ENCODE measurements at places on chromosomes 13 and 19.

DNA sequence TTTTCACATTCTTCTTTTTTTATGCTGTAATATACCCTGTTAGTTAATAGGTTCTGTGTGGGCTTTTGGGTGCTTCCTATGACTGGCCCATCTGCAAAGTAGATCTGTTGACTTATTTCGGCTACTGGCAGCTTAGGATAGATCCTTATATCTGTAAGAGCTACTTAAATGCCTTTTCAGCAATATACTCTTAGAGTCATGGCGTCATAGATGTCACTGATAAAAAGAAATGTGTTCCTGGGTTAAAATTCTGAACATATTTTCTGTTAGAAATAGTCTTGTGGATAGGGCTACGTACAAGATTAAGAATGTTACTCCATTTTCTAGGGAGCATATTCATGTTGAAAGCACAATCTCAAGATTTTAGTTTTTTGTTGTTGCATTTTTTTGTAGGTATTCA is 4.7 kb downstream of the AKAP11 start:
- no peak for DNase-seq

DNA sequence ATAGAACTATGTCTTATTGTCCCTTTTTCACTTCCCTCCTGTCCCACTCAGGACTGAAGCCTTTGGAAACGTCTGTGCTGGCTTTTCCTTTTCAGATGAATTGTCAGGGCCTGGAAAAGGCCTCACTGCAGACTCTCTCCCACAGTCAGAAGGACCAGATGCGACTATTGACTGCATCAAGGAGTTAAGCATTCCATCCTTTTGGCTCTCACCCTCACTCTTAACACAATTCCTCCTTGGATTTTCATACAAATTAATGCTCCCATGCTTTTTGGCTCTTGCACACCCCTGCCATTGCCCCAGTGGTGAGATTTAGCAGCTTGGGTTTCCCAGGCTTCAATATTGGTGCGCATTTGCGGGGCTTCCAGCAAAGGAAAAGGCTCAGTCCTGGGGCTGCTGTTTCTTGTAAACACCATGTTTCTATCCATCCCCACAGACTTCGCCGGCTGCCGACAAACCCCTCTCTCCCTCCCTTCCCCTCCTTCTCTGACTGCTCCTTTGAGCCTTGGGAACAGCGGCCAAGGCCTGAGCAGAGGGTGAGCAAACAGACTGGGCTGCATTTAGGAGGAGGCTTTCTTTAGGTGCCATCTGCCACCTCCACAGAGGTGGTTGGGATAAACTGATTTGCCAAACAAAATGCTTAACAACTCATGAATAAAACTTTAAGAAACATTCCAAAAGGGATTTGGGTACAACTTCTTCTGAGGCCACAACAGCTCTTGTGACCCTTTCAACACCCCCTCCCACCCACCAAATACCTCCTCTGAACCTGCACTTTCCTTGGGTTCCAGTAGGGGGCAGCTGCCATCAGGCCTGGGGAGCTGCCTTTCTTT is 48.6 kb upstream of the PCDH8 start:
- DNase-seq, result peak; percentile 71

- DNase-seq, result no peak
Observed at GRCh38 chr13:40589285-40590109, 76.9 kb downstream of the FOXO1 start.

DNA sequence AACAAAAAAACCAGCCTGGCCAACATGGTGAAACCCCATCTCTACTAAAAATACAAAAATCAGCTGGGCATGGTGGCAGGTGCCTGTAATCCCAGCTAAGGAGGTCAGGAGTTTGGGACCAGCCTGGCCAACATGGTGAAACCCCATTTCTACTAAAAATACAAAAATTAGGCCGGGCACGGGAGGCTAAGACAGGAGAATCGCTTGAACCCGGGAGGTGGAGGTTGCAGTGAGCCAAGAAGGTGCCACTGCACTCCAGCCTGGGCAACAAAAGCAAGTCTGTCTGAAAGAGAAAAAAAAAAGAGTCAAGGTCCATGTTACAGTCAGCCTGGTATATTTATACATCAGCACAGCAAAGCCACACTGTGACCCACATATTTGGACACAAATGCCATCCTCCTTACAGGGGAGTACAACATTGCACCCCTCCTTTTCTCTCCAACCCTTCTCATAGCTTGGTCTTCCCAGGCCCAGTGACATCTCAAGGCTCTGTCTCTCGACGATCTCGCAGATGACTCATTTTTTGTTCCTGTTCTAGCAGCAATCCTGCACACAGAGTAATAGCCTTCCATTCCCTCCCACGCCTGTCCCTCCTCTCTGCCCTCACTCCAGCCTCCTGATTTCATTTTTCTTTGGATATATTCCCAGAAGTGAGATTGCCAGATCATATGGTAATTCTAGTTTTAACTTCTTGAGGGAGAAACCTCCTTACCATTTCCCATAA is 21.0 kb upstream of the DPP9 start:
- no peak for DNase-seq

GRCh38 chr19:4547303-4548237 is 7.7 kb upstream of the LRG1 start:
- DNase-seq, result peak; percentile 67

GRCh38 chr19:58579473-58580142 is 6.5 kb upstream of the MZF1 start:
- DNase-seq, result no peak

DNA sequence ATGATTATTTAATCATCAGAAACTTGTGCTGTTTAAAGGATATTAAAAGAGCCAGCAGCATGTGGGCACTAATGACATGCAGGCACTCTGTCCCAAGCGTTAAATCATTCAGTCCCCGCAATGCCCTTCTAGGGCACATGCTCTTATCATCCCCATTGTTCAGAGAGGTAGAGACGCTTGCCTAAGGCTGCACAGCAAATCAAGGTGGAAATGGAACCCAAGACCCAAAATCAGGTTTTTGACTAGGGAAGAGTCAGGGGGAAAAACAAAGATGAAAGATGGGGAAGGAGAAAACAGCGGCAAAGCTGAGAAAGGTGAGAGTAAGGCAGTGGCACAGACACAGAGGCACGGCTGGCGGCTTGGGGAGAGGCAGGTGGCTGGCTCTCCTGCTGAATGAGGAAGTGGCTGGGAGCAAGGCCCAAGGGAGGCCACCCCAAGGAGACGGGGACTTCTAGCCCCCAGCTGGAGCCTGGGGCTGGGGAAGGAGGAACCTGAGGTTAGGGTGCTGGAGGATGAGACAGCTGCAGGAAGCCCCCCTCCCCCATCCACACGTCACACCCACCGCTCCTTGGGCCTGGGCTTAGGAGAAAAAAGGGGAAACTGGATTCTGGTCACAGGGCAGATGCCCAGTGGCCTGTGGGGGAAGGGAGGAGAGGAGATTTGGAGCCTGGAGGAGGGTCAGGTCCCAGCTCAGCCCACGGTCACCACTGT is 1.0 kb upstream of the TYROBP start:
- DNase-seq, result peak; percentile 95

- DNase-seq, result no peak
Observed at GRCh38 chr13:114095486-114095885, 36.9 kb downstream of the RASA3 start.

DNA sequence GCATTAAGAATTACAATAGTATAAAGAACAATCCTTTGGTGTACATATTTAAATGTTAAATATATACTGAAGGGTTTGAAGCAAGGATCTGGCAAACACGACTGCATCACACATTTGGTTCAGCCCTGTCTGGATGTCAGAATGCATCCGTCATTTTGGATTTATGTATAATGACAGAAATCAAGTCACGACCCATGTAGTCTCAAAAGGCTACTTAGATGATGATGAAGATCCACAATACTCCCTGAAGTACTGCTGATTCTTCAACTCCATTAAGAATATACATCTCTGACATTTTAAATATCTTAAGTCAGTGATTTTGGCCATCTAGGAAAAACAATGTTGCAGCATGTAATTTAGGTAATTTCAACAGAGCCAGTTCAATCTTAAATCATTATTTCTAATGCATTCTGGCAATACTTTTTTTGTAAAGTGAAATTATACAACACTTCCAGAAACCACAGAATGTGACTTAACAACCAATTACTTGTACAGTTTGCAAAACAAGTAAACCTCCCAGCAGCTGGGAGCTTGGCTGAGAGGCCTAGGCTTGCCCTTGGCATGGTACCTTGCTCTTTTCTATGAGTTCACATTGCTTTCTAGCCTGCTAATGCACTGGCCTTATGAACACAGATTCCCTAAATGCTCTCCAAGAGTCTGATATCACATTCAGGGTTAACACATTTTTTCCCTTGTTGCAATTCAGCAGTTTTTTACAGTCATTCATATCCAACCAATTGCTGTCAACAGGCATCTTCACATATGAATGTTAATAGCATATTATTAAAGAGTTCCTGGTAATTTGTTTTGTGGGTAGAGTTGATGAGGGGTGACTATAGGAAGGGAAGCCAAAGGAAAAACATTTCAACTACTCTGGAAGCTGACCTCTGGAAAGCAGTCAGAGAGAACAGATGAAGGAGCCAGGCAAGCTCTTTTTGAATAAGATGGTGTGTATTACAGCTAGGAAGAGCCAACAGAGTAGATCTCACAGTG is 175.2 kb downstream of the ENOX1 start:
- no peak for DNase-seq

DNA sequence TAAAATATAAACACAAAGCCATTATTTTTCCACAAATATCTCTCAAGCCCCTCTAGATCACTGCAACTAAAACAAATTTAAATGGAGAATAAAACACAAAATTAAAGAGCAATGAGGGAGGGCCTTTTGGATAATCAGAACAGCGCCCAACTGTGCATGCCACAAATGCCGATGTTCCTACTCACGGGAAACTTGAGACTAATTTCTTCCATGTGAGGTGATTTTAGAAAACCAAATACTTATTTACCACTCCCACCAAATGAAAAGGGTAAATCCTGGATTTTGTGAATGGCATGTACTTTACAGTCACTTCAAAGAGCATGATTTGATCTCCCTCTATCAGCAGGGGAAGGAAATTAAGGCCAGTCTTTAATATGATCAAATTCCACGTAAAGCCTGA is 74.8 kb downstream of the SLC7A1 start:
- DNase-seq, result no peak

- DNase-seq, result no peak
Observed at GRCh38 chr13:100179276-100179675, 90.4 kb downstream of the PCCA start.

DNA sequence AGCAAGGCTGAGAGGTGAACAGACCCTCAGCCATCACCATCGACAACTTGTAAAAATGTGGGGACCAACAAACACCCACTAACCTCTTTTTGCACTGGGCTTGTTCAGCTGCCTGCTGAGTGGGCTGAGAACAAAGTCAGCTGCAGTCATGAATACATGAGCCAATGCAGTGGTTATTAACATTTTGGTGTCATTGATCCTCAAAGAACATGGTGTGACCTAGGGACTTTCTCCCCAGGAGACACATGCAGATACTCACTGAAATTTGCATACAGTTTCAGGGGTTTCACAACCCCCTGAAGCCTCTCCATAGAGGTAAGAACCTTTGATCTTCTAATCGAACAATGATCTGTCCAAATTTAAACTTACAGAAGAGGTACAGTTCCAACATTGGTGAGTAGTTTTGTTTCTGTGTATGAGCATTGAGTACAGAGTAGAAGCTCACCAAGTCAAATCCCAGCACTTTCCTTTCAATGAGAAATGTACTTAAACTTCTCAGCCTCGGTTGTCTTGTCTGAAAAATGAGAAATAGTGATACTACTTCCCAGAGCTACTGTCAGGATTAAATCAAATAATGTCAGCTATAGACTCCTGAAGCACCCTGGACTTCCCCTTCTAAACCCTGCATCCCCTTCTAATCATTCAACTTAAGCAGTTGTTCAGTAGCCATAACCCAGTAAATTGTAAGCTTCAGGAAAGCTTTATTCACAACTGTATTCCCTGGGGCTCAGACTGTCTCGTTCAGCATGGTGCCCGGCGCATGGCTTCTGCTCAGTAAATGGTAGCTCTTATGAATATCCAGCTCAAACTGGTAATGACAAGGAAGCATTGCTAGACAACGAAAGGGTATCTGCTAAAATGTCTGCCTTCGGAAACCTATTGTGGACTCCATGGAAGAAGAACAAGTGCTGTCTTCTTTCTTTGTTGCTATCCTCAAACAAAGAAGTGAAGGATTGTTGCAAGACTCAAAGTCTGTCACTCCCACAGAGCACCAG is 148.7 kb downstream of the FOXO1 start:
- DNase-seq, result no peak

DNA sequence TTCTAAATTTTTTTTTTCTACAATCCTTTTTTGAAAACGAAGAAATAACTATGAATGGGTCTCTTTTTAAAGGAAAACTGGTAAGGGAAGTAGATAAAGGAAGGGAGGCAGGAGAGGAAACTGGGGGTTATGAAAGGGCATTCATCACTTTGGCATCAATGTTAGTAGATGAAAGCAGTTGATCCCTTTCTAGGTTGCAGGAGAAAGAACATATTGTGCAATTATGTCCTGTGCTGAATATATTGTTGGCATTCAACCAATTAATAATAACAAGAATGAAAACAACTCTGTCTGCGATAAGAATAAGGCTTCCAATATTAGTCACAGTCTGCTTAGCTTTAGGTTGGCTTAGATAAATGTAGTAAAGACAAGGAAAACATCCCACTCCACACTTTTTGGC is 796.8 kb upstream of the KLHL1 start:
- DNase-seq, result no peak

GRCh38 chr13:100040196-100040595 is 48.7 kb upstream of the PCCA start:
- DNase-seq, result no peak

DNA sequence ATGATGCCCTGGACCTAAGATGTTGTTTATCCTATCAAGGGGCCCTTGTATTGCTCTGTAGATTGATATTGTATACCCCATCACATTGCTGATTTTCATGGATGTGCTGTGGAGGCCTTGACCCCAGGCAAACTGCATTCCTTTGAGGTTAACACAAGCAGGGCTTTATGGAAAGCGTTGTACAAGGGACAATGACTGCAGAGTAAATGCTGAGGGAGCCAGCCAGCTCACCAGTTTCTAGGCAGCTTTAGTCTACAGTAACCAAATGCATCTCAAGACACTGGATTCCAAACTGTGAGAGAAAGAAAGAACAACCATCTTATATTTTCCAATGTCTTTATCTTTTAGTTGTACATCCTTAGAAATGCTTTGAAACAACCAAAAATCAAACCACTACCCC is 34.1 kb upstream of the EDNRB start:
- DNase-seq, result no peak

- no peak for DNase-seq
Observed at GRCh38 chr19:48085904-48086864, 24.4 kb downstream of the PLA2G4C start.

- peak; percentile 83 for DNase-seq
Observed at GRCh38 chr19:14114854-14115253, 2.7 kb downstream of the PRKACA start.

DNA sequence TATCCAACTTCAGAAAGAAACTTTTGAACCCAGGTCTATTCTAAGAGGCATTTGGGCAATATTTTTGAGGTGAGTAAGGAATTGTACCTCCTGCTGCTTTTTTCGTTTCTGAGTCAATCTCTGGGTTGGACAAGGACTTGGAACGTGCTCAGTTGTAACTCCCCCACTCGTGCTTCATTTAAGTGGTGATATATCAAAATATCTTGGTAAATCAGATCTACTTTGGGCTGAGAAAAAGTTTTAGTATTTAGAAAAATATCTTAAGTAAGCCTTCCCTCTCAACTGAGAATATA is 728.9 kb downstream of the EFNB2 start:
- DNase-seq, result no peak

Measured in Right ventricle myocardium inferior (tissue), 1 donor.